ENCODE measurements at places on chromosomes 5 and 9. TPM values are rescaled to one million over a fixed set of nuclear protein-coding genes. Genes with fewer than 3 reads are reported as not detected.

The LCN15 gene
- polyA plus RNA-seq, result not detected

The MYOT gene
- polyA plus RNA-seq, result 7.7 TPM

The WNK2 gene
- polyA plus RNA-seq, result 9.3 TPM

The NEUROG1 gene
- polyA plus RNA-seq, result not detected

The PLCXD3 gene
- polyA plus RNA-seq, result 2.5 TPM

The CDC25C gene
- 0.13 TPM for polyA plus RNA-seq

The FOXD4L3 gene
- polyA plus RNA-seq, result not detected

The SLC34A3 gene
- polyA plus RNA-seq, result 0.05 TPM

The LCN2 gene
- 23.0 TPM for polyA plus RNA-seq

The TLX3 gene
- polyA plus RNA-seq, result 0.16 TPM

The FBN2 gene
- 0.62 TPM for polyA plus RNA-seq

The RANBP3L gene
- polyA plus RNA-seq, result 38.7 TPM

The TTF1 gene
- 16.3 TPM for polyA plus RNA-seq

The PCDHA5 gene
- 0.05 TPM for polyA plus RNA-seq

The GZMA gene
- polyA plus RNA-seq, result 1.7 TPM

The ARRDC1 gene
- polyA plus RNA-seq, result 37.5 TPM

The GCNT4 gene
- 3.2 TPM for polyA plus RNA-seq

The ARID3C gene
- not detected for polyA plus RNA-seq

The IRX2 gene
- polyA plus RNA-seq, result 0.20 TPM

The ZBED3 gene
- polyA plus RNA-seq, result 4.8 TPM

The SPINK6 gene
- polyA plus RNA-seq, result not detected

The NOXA1 gene
- 3.0 TPM for polyA plus RNA-seq

The BNC2 gene
- 10.7 TPM for polyA plus RNA-seq

The FUBP3 gene
- 39.5 TPM for polyA plus RNA-seq

The JAKMIP2 gene
- polyA plus RNA-seq, result 0.49 TPM

The GRXCR2 gene
- not detected for polyA plus RNA-seq

The SHROOM1 gene
- polyA plus RNA-seq, result 48.3 TPM

The BARX1 gene
- not detected for polyA plus RNA-seq

The SGCD gene
- polyA plus RNA-seq, result 15.9 TPM

The SPAAR gene
- polyA plus RNA-seq, result 1.4 TPM

The NEURL1B gene
- 51.9 TPM for polyA plus RNA-seq

The PCDHB13 gene
- polyA plus RNA-seq, result 2.5 TPM

The CDH9 gene
- not detected for polyA plus RNA-seq

The ANKRD55 gene
- polyA plus RNA-seq, result 0.05 TPM

The PTAR1 gene
- 13.4 TPM for polyA plus RNA-seq

The TMC1 gene
- polyA plus RNA-seq, result 0.66 TPM

The HTR4 gene
- 0.06 TPM for polyA plus RNA-seq
